ENCODE measurements at places on chromosomes 2 and 18.

DNA sequence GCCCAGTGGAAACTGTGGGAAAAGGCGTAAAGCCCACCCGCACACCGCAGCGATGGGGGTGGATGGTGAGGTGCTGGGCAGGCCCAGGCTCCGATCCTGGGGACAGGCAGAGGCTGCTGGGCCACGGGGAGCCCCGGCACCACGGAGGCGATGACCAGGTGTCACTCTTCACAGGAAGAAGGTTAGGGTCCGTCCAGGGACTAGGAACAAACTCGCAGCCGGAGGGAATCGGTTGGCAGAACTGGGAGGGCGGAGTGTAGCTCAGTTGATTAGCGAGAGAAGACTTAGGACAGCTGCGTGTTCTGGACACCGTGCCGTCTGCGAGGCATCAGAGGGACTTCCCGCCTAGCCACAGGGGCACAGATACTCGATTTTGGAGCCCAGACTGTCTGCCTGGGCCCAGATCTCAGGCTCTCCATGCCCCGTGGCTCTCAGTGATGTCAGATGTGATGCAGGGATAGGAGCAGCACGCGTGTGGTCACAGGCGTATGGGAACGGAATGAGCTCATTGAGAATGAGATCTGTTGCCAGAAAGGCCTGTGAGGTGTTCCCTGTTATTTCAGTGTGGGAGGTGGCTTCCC, 16.1 kb upstream of the ALLC start:
- no peak for DNase-seq

GRCh38 chr18:9701609-9702349, 6.3 kb upstream of the RAB31 start:
- no peak for DNase-seq

- DNase-seq, result no peak
These were observed 137.0 kb upstream of the BOD1L2 start for GRCh38 chr18:57009844-57010243.

DNA sequence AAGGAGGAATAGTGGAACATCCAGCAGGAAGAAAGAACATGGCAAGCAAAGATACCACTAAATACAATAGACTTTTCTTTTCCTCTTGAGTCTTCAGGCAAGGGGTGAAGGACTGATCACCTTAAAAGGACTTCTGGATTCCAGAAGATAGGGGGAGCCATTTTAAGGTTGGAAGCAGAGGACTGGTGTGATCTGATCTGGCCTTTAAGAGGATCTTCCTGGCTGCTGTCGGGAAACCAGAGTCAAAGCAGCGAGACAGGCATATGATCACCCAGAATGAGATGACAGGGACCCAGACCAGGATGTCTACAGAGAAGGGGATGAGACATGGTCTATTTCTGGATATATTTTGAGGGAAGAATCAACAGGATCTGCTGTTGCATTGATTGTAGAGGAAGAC, 558.0 kb downstream of the STK39 start:
- no peak for DNase-seq

DNA sequence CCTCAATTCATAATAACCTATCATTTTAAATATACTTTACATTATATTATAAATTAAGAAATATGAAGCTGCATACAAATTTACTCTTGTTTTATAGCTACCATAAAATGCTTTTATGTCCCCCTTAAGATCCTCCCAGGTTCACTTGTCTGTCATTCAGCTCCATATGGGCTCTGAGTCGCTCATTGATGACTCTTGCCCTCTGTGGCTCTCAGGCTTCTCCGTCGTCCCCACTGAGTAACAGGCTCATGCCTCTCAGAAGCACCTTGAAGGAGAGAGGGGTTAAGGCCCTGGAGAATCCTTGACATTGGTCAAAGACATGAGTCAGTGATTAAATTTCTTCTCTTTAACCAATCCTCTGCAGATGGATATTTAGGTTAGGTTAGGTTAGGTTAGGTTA, 6.2 kb upstream of the MCM6 start:
- no peak for DNase-seq

GRCh38 chr2:164784376-164784775, 57.2 kb downstream of the COBLL1 start:
- no peak for DNase-seq

DNA sequence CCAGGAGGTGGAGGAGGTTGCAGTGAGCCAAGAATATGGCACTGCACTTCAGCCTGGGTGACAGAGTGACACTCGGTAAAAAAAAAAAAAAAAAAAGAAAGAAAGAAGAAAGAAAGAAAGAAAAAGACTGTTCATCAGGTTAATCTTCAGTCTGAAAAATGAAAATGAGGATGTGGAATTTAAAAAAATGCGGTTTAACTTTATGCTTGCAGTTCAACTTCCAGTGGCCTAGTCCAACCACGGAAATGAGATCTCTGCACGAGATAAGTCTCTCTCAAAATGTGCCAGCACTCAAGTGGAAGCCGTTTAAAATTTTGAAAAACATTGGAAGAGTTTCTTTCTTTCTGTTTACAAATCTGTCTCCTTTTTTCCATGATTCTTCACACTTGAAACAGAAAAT, 112.1 kb downstream of the DOCK10 start:
- no peak for DNase-seq

DNA sequence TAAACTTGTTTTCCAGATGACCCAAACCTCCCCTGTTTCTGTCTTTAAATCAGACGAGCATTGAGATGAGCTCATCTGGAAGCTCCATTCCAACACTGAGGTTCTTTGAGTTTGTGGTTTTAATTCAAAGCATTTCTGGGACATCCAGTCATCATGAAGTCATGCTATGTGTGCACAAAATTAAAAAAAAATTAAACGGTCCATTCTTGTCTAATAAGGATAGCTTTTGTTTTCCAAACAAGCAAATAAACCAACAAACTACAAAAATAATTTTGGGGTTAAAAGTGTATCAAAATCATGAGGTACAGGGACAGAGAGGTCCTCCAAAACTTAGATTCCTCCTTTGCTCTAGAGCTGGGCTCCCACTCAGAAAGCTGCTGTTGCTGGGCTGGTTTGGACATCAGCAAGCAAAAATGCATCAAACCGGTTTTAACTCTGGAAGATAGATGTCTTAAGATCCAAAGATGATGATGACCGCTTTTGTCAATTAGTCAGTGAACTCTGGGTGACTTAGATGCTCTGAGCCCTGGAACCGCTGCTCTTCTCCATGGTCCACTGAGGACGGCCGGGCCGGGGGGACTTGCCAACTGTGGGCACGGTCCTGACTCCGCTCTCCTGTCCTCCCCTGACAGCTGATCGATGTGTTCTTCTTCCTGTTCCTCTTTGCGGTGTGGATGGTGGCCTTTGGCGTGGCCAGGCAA, 65.4 kb downstream of the TRPM8 start:
- peak; percentile 66 for DNase-seq

- DNase-seq, result peak; percentile 29
These were observed 4.7 kb upstream of the HPCAL1 start for GRCh38 chr2:10297959-10298531.

- DNase-seq, result no peak
These were observed 206.1 kb downstream of the GULP1 start for GRCh38 chr2:188497726-188498125.

DNA sequence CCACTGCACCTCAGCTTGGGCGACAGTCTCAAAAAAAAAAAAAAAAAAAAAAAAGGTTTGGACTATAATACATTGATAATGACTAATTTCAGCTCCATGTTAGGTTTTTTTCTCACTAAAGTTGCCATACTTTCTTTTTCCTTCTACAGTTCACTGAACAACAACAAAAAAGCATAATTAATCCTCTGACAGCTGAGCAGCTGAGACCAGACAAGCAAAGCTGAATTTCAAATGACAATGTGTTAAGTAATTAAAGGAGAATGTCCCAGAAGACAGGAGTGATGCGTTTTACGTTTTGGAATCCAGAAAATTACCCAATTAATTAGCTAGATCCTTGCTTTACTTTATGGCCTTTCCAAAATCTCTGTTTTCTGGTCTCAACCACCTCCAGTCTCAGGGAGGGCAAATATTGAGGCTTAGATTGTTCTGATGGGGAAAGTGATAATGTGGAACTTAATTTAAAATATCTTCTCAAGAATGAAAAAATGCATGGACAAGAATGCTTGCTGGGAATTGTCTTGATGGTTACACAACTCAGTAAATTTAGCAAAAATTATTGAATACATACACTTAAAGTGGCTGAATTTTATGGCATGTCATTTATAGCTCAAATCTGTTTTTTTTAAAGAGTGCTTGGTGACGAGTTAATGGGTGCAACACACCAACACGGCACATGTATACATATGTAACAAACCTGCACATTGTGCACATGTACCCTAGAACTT, 17.4 kb upstream of the RMDN2 start:
- DNase-seq, result no peak

DNA sequence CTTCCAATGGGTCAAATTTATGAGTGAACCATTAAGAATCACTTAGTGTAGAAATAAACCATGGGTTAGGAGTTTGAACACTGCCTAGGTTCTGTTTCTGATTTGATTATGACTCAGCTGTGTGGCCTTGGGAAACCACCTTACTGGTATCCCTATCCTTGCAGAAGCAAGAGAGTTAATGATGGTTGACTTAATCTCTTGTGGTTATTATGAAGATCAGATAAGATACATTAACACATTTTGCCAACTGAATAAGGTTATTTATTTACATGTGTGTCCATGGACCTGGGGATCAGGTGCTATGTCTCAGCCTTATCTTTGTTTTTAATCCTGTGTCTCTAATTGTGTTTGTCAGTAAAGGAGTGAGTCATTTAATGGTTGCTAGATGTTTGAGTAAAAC, 5.4 kb upstream of the KCNJ13 start:
- peak; percentile 59 for DNase-seq

GRCh38 chr2:68231061-68231372, 21.3 kb downstream of the PPP3R1 start:
- DNase-seq, result no peak

- no peak for DNase-seq
These were observed 65.2 kb upstream of the MGAT4A start for GRCh38 chr2:98795891-98796676.

GRCh38 chr2:102289129-102289528, 22.2 kb upstream of the IL1RL1 start:
- DNase-seq, result no peak

GRCh38 chr2:28433935-28434599, 41.4 kb downstream of the FOSL2 start:
- DNase-seq, result no peak

Data from epithelial cell of prostate (primary cell).